Thoracic aorta (tissue), 2 donors: ENCODE measurements at places on chromosomes 3 and 15.
A peak's percentile ranks its signal among the peaks of the same experiment; 100 is the strongest.

DNA sequence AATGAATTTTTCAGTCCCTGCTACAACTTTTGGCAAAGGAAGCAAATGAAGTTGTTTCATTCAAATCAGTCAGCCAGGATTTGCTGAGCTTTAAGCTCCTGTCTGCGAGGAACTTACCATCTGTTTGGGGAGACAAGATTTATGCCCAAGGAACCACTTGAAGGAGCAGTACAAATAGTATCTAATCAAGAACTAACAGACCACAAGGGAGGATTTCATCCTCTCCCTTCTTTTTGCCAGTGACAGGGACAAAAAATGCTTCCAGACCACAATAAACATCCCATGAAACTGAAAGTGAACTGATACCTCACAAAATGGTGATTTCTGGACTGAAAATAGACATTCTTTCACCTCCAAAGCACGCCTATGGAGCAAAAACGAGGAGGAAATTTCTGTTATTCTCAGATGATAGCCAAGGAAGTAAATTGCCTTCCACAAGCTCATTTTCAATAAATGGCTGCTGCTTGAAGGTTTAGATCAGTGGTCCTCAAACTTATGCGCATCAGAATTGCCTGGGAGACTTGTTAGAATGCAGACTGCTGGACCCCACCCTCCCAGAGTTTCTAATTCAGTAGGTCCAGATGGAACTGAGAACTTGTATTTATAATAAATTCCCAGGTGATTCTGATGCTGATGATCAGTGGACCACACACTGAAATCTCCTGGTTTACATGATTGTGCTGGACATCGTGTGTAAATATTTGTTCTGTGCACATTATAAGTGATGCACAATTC, 202.4 kb upstream of the GADL1 start:
- no peaks in the 10 kb centered on the region for H3K27me3 ChIP-seq
- H3K4me3 ChIP-seq, result no peak overlapping the region
- no peaks in the 10 kb centered on the region for H3K36me3 ChIP-seq
- H3K4me1 ChIP-seq, result no peaks in the 10 kb centered on the region
- no peak overlapping the region for H3K27ac ChIP-seq

DNA sequence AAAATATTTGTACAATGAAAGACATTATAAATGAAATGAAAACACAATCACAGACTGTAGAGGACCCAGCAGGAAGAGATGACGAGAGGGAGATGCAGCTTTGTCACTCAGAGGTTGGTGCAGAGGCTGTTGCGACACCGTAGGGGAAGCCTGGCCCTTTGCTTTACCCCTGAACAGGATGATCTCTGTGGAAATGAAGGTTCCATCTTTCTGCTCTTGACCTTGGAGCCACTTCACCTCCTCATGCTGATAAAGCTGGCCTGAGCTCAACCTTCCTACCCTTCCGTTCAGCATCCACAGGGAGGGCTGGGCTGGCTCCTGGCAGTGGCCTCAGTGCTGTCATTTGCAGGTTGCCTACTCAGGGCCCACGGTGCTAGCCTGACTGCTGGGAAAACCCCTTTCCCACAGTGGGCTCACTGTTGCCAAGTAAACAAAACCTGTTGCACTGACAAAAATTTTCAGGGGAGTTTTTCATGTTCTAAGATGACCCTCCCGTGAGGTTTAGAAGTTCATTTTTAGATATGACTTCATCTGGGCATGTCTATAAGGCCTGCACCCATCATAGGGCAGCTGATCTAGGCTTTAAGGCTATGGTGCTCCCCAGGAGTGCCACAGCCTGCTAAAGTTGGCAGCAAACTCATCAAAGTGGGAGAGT, 3.0 kb upstream of the CD80 start:
- H3K27ac ChIP-seq, result no peak overlapping the region
- H3K4me3 ChIP-seq, result no peak overlapping the region
- no peaks in the 10 kb centered on the region for H3K36me3 ChIP-seq
- H3K27me3 ChIP-seq, result no peaks in the 10 kb centered on the region
- no peak for DNase-seq

GRCh38 chr3:66039590-66039887, 821 bp upstream of the MAGI1 start:
- H3K4me1 ChIP-seq, result peaks cover 28% of the 10 kb centered on the region
- no peaks in the 10 kb centered on the region for H3K27me3 ChIP-seq
- peak overlapping the region; percentile 76 for H3K4me3 ChIP-seq
- no peaks in the 10 kb centered on the region for H3K36me3 ChIP-seq

GRCh38 chr3:56557831-56558170, 826 bp downstream of the CCDC66 start:
- H3K27ac ChIP-seq, result peak overlapping the region; percentile 70
- peaks cover 2% of the 10 kb centered on the region for H3K36me3 ChIP-seq
- H3K4me1 ChIP-seq, result peaks cover 13% of the 10 kb centered on the region

GRCh38 chr15:74270155-74270554, 34.0 kb downstream of the CCDC33 start:
- no peaks in the 10 kb centered on the region for H3K36me3 ChIP-seq
- no peak overlapping the region for H3K4me3 ChIP-seq
- H3K27me3 ChIP-seq, result no peaks in the 10 kb centered on the region

DNA sequence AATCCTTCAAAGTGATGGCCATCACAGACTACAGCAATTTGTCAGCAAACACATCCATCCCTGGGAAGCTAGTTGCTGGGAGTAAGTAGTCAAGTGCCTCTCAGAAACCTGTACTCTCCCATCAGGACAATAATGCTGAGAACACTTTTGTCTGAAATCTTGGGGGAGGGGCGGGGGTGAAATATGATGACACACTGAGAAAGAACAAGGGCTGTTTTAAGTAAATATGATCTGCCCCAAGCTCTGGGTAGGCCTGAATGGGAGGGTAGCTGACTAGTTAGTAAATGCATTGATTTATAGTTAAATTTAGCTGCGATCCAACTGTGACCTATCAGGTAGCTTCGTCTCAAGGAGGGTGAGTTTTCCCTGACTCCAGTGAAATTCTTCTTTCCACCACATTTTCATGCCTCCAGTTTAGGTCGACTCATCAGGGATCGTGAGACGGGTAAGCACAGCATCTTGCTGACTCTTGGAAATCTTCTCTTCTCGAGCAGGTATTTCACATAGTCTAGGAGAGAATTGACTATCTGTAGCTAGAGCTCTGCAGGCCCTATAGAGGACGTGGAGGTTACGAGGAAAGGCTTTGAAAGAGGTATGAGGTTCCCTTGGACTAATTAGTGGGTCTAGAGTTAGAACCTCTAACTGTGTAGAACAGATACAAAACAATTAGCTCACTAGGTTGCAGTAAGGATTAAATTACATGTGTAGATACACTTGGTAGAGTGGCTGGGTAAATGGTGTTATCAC, 213.4 kb upstream of the SLC2A2 start:
- no peaks in the 10 kb centered on the region for H3K36me3 ChIP-seq
- H3K27me3 ChIP-seq, result no peaks in the 10 kb centered on the region
- H3K4me3 ChIP-seq, result no peak overlapping the region
- H3K4me1 ChIP-seq, result no peaks in the 10 kb centered on the region
- DNase-seq, result no peak
- no peak overlapping the region for H3K27ac ChIP-seq

DNA sequence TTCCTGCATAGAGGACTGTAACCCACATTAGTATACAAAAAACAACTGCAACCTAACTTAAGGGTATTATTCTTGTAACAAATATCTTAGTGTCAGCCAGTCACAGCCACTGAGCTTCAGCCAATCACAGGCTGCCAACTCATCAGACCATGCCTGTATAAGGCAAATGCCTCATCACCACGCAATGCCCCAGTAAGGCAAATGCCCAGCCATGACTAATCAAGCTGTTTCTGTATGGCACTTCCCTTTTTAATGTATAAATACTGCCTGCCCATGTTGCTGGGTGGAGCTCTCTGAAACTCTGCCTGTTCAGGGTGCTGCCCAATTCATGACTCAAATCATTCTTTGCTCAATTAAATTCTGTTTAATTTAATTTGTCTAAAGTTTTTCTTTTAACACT, 18.4 kb upstream of the GABRA5 start:
- no peaks in the 10 kb centered on the region for H3K36me3 ChIP-seq
- DNase-seq, result no peak
- H3K27me3 ChIP-seq, result no peaks in the 10 kb centered on the region
- no peaks in the 10 kb centered on the region for H3K4me1 ChIP-seq

GRCh38 chr3:38121451-38121831, 15.5 kb downstream of the ACAA1 start:
- no peaks in the 10 kb centered on the region for H3K4me1 ChIP-seq
- H3K27ac ChIP-seq, result no peak overlapping the region
- H3K27me3 ChIP-seq, result no peaks in the 10 kb centered on the region
- DNase-seq, result no peak
- H3K36me3 ChIP-seq, result peaks cover 24% of the 10 kb centered on the region

GRCh38 chr3:65377637-65378036, 661.1 kb downstream of the MAGI1 start:
- no peaks in the 10 kb centered on the region for H3K27me3 ChIP-seq
- H3K4me3 ChIP-seq, result no peak overlapping the region
- H3K4me1 ChIP-seq, result no peaks in the 10 kb centered on the region

DNA sequence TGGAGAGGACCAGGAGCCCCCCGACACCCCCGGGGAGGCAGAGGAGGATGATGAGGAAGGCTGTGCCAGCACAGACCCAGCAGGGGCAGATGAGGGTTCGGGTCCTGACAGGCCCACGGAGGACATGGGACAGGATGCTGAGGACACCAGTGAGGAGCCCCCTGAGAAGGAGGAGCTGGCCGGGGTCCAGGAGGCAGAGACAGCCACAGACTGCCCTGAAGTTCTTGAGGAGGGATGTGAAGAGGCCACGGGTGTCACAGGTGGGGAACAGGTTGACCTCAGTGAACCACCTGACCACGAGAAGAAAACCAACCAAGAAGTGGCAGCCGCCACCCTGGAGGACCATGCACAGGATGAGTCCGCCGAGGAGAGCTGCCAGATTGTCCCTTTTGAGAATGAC, 909 bp downstream of the FGD5 start:
- H3K27ac ChIP-seq, result no peak overlapping the region
- DNase-seq, result no peak
- H3K4me1 ChIP-seq, result no peaks in the 10 kb centered on the region
- no peaks in the 10 kb centered on the region for H3K27me3 ChIP-seq
- no peak overlapping the region for H3K4me3 ChIP-seq

GRCh38 chr3:188417271-188417696, 263.3 kb downstream of the LPP start:
- H3K27ac ChIP-seq, result no peak overlapping the region
- H3K27me3 ChIP-seq, result no peaks in the 10 kb centered on the region
- peaks cover 47% of the 10 kb centered on the region for H3K4me1 ChIP-seq
- no peak overlapping the region for H3K4me3 ChIP-seq
- no peak for DNase-seq

- no peaks in the 10 kb centered on the region for H3K4me1 ChIP-seq
- H3K27me3 ChIP-seq, result no peaks in the 10 kb centered on the region
- no peak overlapping the region for H3K27ac ChIP-seq
These were observed 51.8 kb downstream of the CHST2 start for GRCh38 chr3:143171141-143171980.

- H3K36me3 ChIP-seq, result no peaks in the 10 kb centered on the region
- no peak for DNase-seq
- H3K4me3 ChIP-seq, result no peak overlapping the region
- no peak overlapping the region for H3K27ac ChIP-seq
- no peaks in the 10 kb centered on the region for H3K27me3 ChIP-seq
These were observed 348.7 kb downstream of the TBL1XR1 start for GRCh38 chr3:176848431-176849214.

- H3K27ac ChIP-seq, result no peak overlapping the region
- H3K27me3 ChIP-seq, result no peaks in the 10 kb centered on the region
- no peaks in the 10 kb centered on the region for H3K36me3 ChIP-seq
- no peaks in the 10 kb centered on the region for H3K4me1 ChIP-seq
- H3K4me3 ChIP-seq, result no peak overlapping the region
These were observed 16.0 kb downstream of the SLC51A start for GRCh38 chr3:196232154-196232881.

GRCh38 chr3:109098079-109098644, 19.8 kb downstream of the MORC1 start:
- no peaks in the 10 kb centered on the region for H3K27me3 ChIP-seq
- H3K36me3 ChIP-seq, result no peaks in the 10 kb centered on the region
- DNase-seq, result no peak
- H3K27ac ChIP-seq, result no peak overlapping the region
- H3K4me1 ChIP-seq, result no peaks in the 10 kb centered on the region

- H3K36me3 ChIP-seq, result no peaks in the 10 kb centered on the region
- no peak for DNase-seq
- no peak overlapping the region for H3K27ac ChIP-seq
- peaks cover 11% of the 10 kb centered on the region for H3K4me1 ChIP-seq
- no peaks in the 10 kb centered on the region for H3K27me3 ChIP-seq
These were observed 60.6 kb upstream of the PLCL2 start for GRCh38 chr3:16824081-16824696.

- no peaks in the 10 kb centered on the region for H3K27me3 ChIP-seq
- no peak for DNase-seq
- peaks cover 3% of the 10 kb centered on the region for H3K4me1 ChIP-seq
- H3K4me3 ChIP-seq, result no peak overlapping the region
- H3K36me3 ChIP-seq, result no peaks in the 10 kb centered on the region
These were observed 132.2 kb upstream of the NR2E3 start for GRCh38 chr15:71678191-71678590.

DNA sequence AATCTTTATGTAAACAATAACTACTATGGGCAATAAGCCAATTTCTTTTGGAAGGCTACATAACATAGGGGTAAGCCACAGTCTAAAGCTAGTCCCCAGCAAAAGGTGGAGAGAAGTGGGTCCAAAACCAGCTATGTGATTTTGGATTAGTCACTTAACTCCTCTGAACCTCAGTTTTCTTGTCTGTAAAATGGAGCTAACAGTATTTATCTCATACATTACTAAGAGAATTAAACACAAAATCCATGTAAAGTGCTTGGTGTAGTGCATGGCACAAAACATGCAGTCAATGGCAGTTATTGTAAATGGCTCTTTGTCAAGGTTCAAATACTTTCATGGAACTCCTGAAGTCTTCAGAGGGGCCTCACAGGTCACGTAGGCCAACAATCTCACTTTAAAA, 13.3 kb downstream of the RFT1 start:
- no peak overlapping the region for H3K27ac ChIP-seq
- H3K4me1 ChIP-seq, result no peaks in the 10 kb centered on the region
- peaks cover 40% of the 10 kb centered on the region for H3K36me3 ChIP-seq
- no peak for DNase-seq
- no peaks in the 10 kb centered on the region for H3K27me3 ChIP-seq

DNA sequence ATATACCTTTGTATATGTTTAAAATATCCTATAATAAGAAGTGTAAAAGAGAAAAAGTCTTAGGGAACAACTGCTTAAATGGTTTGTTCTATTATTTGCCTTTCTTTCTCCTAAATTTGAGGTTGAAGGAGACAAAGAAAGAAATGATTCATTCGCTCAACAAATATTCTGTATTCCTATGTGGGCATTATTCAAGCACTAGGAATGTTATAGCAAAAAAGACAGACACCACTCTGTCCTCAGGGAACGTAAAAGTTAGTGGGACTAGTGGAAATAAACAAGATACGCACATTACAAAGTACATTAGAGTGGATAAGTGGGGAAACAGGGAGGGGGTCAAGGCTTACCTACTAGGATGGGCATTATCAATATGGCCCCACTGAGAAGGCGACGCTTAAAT, 332.2 kb downstream of the LPP start:
- H3K4me3 ChIP-seq, result no peak overlapping the region
- no peak for DNase-seq
- peaks cover 11% of the 10 kb centered on the region for H3K36me3 ChIP-seq
- H3K27me3 ChIP-seq, result no peaks in the 10 kb centered on the region
